ENCODE measurements at places on chromosomes 5 and 9. TPM values are rescaled to one million over a fixed set of nuclear protein-coding genes. Genes with fewer than 3 reads are reported as not detected.

Gene PLAC8L1
- total RNA-seq, result not detected

- DNase-seq, result no peak
Observed at GRCh38 chr5:110304176-110304575, 422.3 kb downstream of the TMEM232 start.

DNA sequence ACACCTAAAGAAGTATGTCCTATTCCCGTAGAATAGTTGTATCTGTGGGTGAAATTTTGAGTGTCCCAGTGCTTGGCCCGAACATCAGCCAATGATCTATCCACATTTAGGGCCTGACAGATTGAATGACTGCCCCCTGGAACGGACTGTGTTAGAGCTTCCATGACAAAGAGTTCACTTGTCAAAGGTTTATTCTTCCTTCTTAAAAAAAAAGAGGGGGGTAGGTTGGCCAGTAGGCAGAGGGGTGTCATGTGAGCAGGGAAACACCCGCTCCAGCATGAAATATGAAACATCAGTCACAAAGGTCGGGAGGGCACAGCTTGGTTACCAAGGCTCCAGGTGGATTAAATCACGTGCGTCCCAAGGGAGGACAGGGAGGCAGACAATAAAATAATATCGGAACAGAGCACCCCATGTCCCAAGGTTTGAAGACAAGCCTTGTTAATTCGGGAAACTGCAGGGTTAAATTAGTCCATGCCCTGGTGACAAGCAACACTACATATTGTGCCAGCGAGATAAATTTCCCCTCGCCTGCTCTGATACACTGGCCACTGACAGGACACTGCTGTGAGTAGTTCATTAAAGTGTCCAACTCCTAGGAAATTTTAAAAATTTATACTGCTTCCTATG is 401.2 kb downstream of the IRX1 start:
- DNase-seq, result no peak

GRCh38 chr5:157046041-157046440 is 12.9 kb downstream of the HAVCR1 start:
- no peak for DNase-seq

- DNase-seq, result no peak
Observed at GRCh38 chr5:171453056-171453725, 33.7 kb downstream of the FGF18 start.

All from aorta (tissue), 5 donors.